ENCODE measurements at places on chromosomes 1 and 21.

GRCh38 chr1:48374785-48375184 lies 97.2 kb downstream of the SPATA6 start:
- no peak for DNase-seq

DNA sequence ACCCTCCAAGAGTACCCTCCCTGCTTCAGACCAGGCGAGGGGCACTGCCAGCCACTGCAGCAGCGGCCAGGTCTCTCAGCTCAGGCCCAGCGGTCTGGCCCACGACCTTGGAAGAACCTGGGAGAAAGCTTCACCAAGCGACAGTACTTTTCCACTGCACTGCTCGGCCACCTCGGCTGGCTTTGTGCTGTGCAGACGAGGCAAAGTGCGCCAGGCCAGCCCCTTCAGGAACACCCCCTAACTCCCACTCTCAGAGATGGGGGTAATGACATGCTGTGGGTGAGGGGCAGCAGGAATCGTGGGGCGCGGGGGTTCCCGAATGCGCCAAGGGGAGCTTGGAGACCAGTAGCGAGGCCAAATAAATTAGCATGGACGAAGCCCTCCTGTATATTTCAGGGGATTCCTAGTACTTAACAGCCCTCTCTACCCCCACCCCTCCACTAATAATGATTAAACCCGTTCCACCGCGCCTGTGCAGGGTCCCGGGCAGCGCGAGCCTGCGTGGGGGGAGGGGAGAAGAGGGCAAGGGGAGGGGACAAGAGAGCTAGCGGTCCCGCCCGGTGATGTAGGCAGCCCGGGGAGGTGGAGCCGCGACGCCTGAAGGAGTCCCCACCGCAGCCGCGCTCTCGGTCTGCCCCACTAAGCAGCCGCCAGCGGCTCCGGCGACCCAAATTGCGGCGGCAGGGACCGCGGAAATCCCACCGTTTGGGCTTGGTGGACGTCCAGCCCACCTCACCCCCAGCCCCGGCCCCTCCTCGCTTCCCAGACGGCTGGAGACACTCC lies at the start of gene FAM43B:
Gene FAM43B (plus strand): TSS at position 629 of the 783 bp plus-strand sequence. CDS start 401 bp downstream, outside the sequence.
- DNase-seq: no peak

- peak; percentile 59 for DNase-seq
These were observed 501 bp downstream of the FBXO6 start for GRCh38 chr1:11664336-11665065.

GRCh38 chr1:203771901-203772301 lies 6.9 kb downstream of the LAX1 start:
- no peak for DNase-seq

GRCh38 chr1:174988986-174989385 lies 10.8 kb upstream of the CACYBP start:
- no peak for DNase-seq

- no peak for DNase-seq
These were observed 24.9 kb downstream of the SETD4 start for GRCh38 chr21:36035381-36035791.

DNA sequence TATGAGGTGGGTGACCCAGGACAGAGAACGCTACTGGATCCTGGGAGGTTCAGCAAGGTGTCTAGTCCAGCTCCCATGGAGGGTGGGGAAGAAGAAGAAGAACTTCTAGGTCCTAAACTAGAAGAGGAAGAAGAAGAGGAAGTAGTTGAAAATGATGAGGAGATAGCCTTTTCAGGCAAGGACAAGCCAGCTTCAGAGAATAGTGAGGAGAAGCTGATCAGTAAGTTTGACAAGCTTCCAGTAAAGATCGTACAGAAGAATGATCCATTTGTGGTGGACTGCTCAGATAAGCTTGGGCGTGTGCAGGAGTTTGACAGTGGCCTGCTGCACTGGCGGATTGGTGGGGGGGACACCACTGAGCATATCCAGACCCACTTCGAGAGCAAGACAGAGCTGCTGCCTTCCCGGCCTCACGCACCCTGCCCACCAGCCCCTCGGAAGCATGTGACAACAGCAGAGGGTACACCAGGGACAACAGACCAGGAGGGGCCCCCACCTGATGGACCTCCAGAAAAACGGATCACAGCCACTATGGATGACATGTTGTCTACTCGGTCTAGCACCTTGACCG lies 8.6 kb upstream of the PIGV start:
- no peak for DNase-seq

GRCh38 chr1:54460861-54461387 lies 54.7 kb upstream of the SSBP3 start:
- no peak for DNase-seq

DNA sequence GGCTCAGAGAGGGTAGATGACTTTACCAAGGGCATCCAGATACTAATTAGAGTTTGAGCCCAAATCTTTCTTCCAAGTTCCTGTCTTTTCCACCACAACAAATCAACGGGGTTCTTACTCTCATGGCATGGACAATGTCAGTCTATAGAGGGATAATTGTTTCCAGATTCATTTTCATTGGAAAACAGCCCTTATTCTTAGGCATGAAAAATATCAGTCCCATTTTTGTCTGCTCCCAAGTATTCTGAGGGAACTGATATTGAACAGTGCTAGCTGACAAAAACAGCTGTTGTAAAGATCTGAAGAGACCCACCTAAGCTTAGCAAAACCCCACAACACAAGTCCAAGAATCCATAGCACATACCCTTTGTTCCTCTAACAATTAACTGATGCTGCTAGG lies 349.1 kb upstream of the BEND5 start:
- no peak for DNase-seq

DNA sequence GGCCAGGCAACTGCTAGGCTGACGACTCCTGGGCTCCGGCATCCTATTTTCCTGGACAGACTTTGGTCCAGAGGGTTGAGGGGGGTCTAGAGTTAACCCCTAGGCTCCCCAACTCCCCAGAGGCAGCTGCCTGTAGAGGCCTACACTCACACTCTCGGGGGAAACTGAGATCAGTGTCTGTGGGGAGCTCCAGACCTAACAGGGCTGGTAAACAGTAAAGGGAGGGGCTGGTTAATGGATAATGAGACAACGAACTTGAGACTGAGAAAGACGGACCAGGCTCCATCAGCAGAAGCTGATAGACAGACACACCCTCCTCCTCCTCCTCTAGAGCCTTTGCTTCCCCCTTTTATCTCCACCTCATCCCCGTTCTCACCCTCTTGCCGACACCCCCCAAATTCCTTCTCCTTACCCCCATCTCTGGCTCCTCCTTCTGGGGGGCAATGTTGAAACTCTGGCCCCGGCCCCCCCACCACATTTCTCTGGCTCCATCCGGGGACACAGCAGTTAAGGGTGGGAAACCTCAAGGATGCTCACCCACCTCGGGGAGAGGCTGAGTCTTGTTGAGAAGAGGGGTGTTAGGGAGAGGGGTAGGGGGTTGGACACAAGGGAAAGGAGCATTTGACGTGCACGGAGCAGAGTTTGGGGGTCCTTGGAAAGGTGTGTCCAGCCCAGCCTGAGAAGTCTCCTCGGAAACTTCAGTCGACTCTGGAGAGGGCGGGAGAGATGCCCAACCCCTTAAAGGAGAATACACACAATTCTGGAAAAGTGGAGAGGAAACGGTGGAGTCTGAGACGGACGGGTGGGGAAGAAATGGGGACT lies at the start of gene MTMR11:
Gene MTMR11 (minus strand): TSS at position 710 of the 822 bp plus-strand sequence. CDS start 232 bp downstream, at position 478.
- DNase-seq: no peak

- peak; percentile 52 for DNase-seq
These were observed 5.0 kb upstream of the PTPN7 start for GRCh38 chr1:202165267-202165941.

GRCh38 chr1:87816646-87817045 lies 488.0 kb downstream of the LMO4 start:
- DNase-seq: no peak

GRCh38 chr1:12501661-12502060 lies 116.3 kb downstream of the DHRS3 start:
- DNase-seq: no peak

DNA sequence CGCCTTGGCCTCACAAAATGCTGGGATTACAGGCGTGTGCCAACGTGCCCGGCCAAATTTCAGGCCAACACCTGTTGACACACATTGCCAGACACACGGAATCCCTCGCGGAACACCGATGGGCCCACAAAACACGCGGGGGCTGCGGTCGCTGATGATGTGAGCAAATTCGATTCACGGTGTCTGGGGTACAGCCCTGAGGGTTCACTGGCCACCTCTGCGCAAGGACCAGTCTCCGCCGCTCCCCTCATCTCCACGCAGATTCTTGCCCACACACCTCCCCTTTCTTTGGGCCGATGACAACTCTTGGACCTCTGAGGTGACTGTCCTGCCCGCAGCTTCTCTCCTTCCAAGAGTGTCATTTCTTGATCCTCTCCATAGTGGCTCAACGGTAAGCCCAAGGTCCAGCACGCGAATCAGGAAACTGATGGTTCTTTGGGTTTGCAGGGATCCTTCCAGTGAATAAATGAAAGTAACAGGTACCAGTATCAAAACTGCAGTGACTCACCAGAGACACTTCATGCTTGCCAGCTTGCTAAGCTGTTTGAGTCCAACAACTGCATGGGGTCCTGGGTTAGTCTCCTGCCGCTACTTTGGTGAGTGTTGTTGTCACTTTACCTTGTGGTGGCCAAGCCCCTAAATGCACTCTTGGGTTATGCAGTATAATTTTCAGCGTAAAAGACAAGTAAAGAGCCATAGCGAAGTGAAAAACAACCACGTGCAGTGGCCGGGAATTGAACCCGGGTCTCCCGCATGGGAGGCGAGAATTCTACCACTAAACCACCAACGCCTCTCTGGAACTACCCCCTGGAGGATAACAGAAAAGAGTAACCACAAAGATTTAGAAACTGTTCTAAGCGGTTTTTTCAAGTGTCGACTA lies 11.0 kb upstream of the RNU1-3 start:
- no peak for DNase-seq

- no peak for DNase-seq
These were observed 34.7 kb upstream of the CASZ1 start for GRCh38 chr1:10830961-10831668.

DNA sequence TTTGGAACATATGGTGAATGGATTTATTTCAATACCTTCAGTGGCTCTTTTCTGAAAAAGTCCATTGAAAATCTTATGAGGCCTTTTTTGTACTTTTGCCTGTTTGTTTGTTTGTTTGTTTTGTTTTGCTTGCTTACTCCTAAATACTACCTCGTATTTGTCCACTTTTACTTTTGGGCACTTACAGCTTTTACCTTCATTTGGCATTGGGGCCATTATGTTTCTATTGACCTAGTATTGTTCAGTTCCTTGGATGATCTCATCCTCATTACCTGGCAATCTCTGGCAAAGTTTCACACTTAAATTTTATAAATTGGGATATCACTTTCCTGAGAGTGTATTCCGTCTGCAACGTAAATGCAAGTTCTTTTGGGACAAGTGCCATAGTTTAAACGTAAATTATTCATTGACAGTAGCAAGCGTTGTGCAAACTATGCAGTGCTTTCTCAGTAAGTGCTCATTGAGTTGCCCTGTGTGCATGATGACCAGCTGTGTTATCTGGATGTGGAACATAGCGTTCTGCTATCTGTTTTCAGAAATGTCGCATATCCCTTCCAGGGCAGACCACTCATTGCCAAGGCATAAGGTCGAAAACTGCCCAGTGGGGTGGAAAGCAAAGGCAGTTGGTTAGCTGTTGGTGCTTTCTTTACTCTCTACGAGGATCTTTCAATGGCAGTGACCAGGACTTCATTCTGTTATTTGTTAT lies 51.1 kb downstream of the LRRC8D start:
- DNase-seq: no peak

DNA sequence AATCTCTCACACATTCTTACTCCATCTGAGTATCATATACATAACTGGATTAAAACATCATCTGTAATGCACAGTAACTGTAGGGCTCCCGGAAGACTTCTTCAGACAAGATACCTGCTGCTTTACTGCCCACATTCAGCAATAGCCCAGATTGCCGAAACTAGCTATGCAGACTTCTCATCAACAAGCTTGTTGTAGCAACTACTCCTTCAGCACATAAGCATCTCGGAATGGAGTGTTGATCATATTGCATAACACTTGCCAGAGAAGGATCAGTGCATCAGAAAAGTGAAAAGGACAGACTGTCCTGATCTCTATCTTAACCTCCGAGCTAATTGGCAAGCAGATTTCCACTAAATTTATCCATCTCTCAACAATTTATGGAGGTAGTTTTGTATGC lies 354.6 kb upstream of the C1orf87 start:
- no peak for DNase-seq

DNA sequence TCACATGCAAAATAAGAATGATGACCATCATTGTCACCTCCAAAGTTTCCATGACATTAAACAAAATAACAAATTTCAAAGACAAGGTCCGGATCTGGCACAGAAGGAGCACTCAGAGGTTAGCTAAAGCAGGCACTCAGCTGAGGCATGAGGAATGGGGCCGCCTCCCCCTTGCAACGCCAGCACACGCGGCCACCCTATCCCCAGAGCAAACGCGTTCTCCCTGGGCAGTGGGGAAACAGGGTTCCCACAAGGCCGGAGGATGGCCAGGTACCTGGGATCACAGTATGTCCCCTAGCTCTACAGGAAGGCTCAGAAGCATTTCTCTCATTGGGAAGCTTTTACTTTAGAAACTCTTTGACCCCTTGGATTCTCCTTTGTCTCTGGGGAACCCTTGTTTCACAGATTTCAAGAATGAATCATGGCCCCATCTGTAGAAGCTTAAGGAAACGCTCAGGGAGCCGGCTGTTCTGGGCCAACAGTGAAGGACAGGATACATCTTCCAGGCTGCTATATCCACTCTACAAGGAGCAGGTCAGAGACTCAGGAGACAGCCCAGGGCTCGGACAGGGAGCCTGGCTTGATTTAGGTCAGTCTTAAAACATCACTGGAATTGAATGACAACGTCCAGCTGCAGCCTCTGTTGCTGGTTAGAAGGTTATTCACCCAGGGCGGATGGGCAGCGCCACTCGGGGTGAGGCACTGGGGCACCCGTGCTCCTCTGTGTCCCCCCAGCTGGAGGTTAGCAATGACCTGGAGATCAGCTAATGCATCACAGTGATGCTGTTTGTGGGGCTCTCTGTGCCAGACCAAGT lies 496.4 kb downstream of the NPHP4 start:
- no peak for DNase-seq

DNA sequence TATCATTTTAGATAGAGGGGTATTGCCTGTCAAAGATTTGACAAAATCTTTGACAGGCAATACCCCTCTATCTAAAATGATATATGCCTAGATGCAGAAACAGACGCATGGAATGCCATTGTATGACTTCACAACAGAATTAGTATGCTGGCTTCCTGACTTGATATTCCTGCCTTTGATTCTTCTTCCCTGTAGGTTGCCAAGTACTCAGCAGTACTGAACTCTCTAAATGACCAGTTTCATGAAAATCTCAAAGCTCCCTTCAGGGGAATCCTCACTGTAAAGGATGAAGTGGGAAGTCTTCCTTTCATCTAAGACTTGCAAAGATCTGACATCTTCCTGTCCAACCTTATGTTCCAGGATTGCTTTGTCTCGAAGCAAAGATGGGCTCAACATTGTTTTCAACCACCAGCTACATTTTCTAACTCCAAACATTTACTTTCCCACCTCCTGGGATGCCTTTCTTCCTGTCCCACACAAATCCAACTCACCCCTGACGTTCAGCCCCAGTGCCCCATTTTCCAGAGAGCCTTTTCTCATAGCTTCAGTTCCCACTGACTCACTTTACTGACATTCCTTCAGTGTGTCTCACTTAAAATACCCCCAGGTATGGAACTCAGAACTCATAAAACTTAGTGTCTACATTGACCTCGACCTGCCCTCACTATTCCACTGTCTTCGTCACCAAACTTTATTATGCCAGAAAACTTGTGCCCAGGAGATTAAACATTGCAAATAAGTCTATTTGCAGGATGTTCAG lies 67.3 kb upstream of the KCNJ6 start:
- no peak for DNase-seq
